ENCODE measurements at places on chromosomes 12 and 14.

DNA sequence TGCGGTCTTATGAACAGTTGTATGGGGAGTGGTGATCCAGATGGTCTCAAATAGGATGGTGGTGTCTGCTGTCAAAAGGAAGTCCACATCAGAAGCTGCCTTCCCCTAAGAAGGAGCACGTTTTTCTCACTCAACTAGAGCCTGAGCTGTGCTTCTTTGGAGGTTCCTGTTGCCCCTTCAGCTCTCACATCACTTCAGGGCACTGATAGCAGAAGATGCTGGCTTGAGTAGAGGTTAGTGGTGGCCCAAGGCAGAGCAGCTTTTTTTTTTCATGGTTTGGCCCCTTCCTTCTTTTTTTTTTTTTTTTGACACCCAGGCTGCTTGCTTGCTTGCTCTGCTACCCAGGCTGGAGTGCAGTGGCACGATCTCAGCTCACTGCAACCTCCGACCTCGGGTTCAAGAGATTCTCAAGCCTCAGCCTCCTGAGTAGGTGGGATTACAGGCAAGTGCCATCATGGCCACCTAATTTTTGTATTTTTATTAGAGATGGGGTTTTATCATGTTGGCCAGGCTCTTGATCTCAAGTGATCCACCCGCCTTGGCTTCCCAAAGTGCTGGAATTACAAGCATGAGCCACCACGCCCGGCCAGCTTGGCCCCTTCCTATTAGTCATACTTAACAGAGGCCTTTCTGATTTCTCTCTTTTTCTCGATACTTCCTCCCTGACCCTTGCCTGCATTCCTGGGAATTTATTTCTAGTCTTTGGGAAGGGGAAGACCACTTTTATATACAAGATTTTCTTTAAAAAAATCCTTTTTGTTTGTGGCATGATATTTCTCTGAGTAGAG lies 31.6 kb downstream of the KLRD1 start:
- no peak for DNase-seq

DNA sequence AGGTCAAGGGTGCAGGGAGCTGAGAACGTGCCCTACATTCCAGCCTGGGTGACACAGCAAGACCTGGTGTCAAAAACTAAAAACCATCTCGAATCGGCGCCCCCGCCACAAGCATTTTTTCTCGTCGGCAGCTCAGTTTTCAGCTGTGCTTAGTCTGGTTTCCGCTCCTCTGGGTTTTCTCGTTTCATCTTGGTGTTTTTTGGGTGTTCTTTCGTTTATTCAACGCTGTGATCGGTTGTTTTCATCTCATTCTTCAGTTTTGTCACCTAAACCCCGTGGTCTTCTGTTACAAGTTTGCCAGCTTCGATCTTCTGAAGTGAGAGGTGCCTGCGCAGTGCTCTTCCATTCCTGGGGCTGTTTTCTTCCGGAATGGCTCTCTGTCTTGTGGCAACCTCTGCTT lies 41.4 kb downstream of the NOC4L start:
- DNase-seq = no peak

DNA sequence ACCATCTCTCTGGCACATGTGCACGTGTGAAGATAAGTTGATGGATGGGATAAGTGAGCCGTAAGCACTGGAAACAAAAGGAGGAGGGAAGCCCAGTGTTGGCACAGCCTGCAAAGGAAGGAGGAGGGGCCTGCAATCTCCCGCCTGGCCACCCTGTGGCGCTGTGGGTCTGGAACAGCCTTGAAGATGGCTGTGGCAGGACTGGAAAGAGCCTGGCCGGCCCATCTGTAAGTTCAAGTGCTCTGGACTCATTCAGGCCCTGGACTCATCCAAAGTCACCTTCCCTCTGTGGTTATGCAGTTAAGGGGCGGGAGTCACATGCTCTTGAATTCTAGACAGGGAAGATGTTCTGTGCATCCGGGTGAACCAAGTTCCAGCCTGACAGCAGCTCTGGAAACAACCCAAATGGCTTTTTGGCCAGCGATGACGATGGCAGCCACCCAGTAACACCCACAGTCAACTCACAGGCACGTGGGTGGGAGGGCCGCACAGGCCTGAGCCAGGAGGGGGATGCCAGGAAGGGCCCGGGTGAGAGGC lies 50.4 kb downstream of the CHGA start:
- DNase-seq = no peak

GRCh38 chr14:52299692-52300278 lies 14.3 kb upstream of the PTGER2 start:
- DNase-seq = no peak

- no peak for DNase-seq
Measured at GRCh38 chr14:91482263-91483013, 27.7 kb downstream of the PPP4R3A start.

- no peak for DNase-seq
Measured at GRCh38 chr12:75852143-75852542, 179.4 kb downstream of the PHLDA1 start.

GRCh38 chr12:86712425-86712843 lies 456.2 kb upstream of the MGAT4C start:
- no peak for DNase-seq

- no peak for DNase-seq
Measured at GRCh38 chr12:12452326-12452902, 95.5 kb downstream of the BORCS5 start.

DNA sequence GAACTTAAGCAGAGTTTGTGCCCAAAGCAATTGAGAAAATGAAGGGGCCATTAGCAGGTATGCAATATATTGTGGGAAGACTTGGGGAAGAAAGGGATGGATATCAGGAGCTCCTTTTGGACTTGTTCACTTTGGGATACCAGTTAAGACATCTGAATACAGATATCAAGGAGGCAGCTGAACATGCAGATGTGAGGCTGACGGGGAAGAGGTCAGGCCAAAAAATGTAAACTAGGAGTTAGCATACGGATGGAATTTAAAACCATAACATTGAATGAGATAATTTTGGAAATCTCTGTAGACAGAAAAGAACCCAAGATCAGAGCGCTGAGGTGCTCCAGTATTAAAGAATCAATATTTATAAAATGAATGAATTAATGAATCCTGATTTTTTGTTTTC lies 53.4 kb downstream of the OSBPL8 start:
- no peak for DNase-seq

GRCh38 chr12:128402486-128403243 lies 135.7 kb downstream of the TMEM132C start:
- DNase-seq = no peak

DNA sequence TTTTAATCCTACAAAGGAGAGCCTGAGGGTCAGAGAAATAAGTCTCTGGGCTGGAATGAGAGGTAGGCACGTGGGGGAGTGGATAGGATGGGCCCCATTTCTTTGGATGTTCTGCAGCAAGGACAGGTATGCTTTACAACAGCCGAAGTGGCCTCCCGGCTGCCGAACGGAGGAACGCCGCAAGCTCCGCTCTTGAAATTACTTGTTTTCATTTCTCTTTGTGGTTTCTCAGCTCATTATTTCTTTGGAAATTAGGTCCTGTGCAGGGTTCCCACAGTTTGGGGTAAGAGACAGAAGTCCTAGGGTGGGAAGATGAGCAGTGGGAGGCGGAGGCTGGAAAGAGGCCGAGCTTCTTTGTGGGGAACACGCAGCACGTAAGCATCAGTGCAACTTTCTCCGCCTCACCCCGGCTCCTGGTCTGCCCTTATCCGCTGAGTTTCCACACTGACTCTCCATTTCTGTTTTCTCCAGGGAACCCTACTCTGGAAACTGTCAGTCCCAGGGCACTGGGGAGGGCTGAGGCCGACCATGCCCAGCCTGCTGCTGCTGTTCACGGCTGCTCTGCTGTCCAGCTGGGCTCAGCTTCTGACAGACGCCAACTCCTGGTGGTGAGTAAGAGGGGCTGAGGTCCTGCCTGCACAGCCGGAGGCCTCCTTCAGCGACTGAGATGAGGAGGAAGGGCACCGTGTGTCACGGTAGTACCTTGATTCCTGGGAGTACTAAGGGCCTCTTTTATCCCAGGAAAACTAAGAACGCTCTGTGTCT lies 2.0 kb downstream of the WNT5B start:
- DNase-seq = no peak

- DNase-seq = no peak
Measured at GRCh38 chr14:94850309-94851211, 80.6 kb upstream of the GSC start.

DNA sequence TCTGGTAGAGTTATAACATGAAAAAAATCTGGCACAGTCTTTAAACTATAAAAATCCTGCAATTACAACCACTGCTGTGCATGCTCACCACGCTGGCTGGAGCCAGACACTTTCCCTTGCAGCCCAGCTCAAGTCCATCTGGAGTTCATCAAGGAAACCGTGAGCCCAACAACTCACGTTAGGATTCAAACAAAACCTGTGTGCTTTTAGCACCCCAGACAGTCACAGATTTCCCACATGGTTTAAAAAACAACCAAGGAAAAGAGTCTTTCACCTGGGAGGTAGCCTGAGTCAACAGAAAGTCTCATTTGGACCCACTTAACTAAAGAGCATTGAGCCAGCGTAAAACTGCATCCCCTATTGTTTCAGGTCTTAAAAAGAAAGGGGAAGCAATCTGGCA lies 4.7 kb downstream of the LRIG3 start:
- no peak for DNase-seq

DNA sequence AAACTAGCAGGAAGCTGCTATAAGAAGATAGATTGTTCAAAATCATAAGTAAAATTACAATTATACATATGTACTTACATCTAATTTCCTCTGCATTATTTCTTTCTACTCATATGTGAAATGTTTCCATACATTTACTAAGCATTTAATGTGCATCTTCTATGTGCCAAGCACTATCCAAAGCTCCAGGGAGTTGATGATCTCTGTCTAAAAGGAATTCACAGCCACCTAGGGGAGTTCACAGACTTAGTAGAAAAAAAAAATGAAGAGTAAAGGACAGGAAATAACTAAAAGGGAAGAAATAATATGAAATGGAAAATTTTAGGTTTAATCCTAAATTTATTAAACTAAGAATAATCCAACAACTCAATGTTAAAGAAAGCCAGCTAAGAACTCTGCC lies 91.7 kb downstream of the EFCAB11 start:
- DNase-seq = no peak

GRCh38 chr14:33686218-33686617 lies 264.7 kb downstream of the EGLN3 start:
- no peak for DNase-seq

GRCh38 chr12:22536971-22537544 lies 7.3 kb downstream of the C2CD5 start:
- DNase-seq = no peak

DNA sequence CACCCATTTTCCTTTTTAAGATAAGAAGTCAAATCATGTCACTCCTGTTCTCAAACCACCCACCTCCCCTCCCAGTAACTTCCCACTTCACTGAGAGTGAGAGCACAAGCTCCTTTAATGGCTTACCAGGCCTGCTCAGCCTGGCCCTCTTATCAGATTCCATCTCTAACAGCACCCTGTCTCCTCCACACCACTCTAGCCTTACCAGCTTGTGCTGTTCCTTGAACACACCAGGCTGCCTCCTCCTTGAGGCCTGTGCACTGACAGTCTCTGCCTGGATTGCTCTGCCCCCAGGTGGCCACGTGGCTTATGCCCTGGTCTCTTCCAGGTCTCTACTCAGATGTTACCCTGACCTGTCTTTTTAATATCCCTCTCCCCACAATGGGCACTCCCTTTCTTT lies 40.1 kb upstream of the EVL start:
- no peak for DNase-seq

GRCh38 chr12:108750526-108750925 lies 19.2 kb upstream of the CORO1C start:
- no peak for DNase-seq

Data from stimulated activated CD4-positive, alpha-beta T cell treated with anti-CD3 and anti-CD28 coated beads, Interleukin-1b, Interleukin-23, amount 100 ng/mL, for 1 hour (primary cell).